ENCODE measurements at places on chromosomes 1 and 21. TPM values are rescaled to one million over a fixed set of nuclear protein-coding genes. Genes with fewer than 3 reads are reported as not detected.

WNT3A gene
- not detected for total RNA-seq

HSD3B2 gene
- not detected for total RNA-seq

ATAD3B gene
- total RNA-seq = 113 TPM

HAO2 gene
- total RNA-seq = not detected

F3 gene
- total RNA-seq = 0.16 TPM

AQP10 gene
- total RNA-seq = not detected

NOTCH2 gene
- 111 TPM for total RNA-seq

KRTAP19-5 gene
- total RNA-seq = not detected

TMCC2 gene
- 25.2 TPM for total RNA-seq

MYOG gene
- not detected for total RNA-seq

VWA1 gene
- total RNA-seq = 5.5 TPM
